ENCODE measurements at places on chromosomes 2 and 18.

GRCh38 chr2:17540093-17540812 lies at the start of gene VSNL1:
Gene VSNL1, plus strand, starts transcription at chr2:17540696. Its CDS starts 51,379 bp downstream, at chr2:17592075.
- no peak for DNase-seq

- DNase-seq, result no peak
Measured at GRCh38 chr2:237920673-237921072, 46.1 kb upstream of the UBE2F start.

- peak; percentile 55 for DNase-seq
Measured at GRCh38 chr2:223122781-223123180, 70.8 kb downstream of the KCNE4 start.

DNA sequence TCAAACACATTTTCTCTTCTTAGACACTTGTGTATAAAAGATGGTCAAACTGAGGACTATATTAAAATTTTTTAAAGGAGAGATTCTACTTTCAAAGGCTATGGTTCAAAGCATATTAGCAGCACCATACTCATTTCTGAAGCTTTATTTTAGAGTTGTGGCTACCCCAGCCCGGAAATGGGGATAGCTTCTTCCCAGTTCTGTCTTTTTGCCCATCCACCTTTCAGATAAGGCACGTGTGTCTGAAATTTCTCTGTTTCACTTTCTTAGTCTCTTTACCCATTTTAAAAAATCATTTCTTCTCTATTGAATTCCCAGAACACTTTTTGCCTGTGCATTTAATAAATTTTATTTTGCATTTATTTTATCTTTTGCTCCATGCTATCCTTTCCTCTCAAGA lies 431.5 kb downstream of the RNF144A start:
- no peak for DNase-seq

DNA sequence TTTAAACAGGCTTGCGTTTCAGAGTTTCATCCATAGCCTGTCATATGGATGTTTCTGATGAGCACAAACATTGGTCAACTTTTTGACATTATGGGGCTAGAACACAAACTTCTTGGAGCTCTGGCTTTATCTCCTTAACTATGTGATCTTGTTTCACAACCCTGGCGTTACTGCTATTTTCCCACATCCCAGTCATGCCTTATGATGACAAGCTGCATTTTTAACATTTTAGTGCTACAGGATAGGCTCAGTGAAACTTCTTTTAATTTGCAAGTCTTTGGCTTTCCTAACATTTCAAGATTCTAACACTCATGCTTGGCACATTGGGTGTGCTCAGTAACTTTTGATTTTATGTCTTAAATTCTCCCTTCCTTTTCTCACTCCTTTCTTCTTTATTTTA lies 21.0 kb upstream of the PDE1A start:
- DNase-seq, result no peak

GRCh38 chr18:13597068-13597467 lies 129.3 kb downstream of the FAM210A start:
- DNase-seq, result no peak

- no peak for DNase-seq
Measured at GRCh38 chr2:234412726-234413125, 84.2 kb downstream of the ARL4C start.

GRCh38 chr2:79569048-79569447 lies 56.2 kb downstream of the CTNNA2 start:
- no peak for DNase-seq
